ENCODE measurements at places on chromosomes 16 and 17.

GRCh38 chr17:9766970-9767369 is 24.4 kb downstream of the DHRS7C start:
- DNase-seq, result no peak

DNA sequence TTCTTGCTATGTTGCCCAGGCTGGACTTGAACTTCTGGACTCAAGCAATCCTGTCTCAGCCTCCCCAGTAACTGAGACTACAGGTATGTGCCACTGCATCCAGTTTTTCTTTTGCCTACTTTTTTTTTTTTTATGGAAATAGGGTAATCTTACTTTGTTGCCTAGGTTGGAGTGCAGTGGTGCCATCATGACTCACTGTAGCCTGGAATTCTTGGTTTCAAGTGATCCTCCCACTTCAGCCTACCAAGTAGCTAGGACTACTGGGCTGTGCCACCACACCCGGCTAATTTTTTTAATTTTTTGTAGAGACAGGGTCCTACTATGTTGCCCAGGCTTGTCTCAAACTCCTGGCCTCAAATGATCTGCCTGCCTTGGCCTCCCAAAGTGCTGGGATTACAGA is 10.0 kb downstream of the LRRC36 start:
- no peak for DNase-seq

DNA sequence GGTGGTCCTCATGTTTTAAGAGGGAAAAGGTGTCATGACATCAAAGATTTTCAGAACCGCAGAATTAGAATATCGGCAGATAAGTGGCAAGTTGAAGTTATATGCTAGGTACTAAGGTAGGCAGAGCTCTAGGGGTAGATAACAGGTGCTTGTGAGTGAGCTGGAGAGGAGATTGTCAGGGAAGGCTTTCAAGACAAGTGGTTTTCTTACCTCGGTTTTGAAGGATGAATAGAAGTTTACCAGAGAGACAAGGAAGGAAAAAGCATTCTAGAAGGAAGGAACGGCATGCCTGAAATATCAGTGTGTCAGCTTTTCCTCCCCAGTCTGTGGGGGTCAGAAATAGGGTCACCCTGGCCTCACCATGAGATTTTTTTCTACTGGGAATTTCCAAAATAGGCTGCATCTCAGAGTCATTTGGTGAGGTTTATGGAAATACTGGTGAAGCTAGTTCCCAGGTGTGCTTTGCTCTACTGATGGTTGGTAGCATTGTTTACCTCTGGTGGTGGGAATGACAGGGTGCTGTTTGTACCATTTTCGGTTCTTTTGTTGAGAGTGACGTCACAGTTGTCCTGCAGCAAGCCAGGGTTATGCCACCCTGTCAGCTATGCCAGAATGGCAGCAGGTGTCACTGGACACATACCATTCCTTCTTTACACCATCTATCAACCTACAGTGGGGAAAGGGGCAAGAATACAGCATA is 112.5 kb downstream of the MSI2 start:
- peak; percentile 87 for DNase-seq

DNA sequence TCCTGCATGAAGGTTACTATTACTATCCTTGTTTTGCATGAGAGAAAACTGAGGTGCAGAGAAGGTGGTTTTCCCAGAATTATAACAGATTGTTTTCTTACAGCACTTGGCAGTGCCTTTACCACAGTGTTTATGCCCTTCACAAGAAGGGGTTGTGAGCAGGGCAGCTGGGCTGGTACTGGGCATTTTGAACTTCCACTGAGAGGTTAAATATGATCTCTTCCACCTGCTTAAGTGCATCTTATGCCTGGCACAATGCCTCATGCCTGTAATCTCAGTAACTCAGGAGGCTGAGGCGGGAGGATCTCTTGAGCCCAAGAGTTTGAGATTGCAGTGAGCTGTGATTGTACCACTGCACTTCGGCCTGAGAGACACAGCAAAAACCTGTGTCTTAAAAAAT is 36.2 kb downstream of the NDE1 start:
- no peak for DNase-seq
